ENCODE measurements at places on chromosomes 16 and 17. TPM values are rescaled to one million over a fixed set of nuclear protein-coding genes. Genes with fewer than 3 reads are reported as not detected.
A peak's percentile ranks its signal among the peaks of the same experiment; 100 is the strongest.

DNA sequence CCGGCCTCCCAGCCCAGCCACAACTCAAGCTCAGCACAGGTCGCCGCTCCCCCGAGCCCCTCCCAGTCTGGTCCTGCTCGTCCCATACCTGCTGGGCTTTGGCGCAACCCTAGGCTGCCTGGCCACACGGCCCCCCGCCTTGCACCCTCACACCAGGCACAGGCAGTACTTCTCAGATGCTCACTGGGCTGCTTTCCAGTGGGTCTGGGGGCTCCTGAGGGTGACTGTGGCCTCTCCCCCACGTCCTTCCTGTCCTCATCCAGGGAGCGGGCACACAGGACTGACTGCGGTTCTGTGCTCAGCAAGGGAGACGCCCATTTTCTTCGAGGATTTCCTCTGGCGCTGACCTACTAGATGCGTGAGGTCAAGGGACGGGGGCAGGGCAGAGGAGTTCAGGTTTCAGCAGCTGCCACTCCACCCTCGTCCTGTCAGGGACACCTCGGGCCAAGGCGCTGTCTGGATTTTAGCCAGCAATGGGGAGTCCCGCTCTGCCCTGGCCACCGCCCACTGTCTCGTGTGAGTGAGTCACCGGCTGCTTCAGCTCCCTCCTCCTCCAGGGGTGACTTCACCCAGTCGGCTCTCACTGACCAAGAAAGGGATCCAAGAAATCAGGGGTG lies 115.8 kb downstream of the NPIPB11 start:
- peaks cover 7% of the 10 kb centered on the region for H3K4me1 ChIP-seq
- DNase-seq = peak; percentile 79
- no peaks in the 10 kb centered on the region for H3K27me3 ChIP-seq
- H3K4me3 ChIP-seq = no peak overlapping the region
- no peaks in the 10 kb centered on the region for H3K36me3 ChIP-seq

GRCh38 chr16:526181-527014 lies 1.1 kb upstream of the CAPN15 start:
- DNase-seq = peak; percentile 70
- 0 out of 2 replicates have a peak, but pooled peaks cover 1% of the 10 kb centered on the region for H3K36me3 ChIP-seq
- H3K4me3 ChIP-seq = peak overlapping the region; percentile 76
- H3K4me1 ChIP-seq = peaks cover 9% of the 10 kb centered on the region
- peak overlapping the region; percentile 70 for H3K27ac ChIP-seq

- no peak overlapping the region for H3K27ac ChIP-seq
- no peak for DNase-seq
- H3K27me3 ChIP-seq = no peaks in the 10 kb centered on the region
- no peaks in the 10 kb centered on the region for H3K4me1 ChIP-seq
Measured at GRCh38 chr17:63223212-63223911, 222.7 kb downstream of the CYB561 start.

GRCh38 chr16:6576606-6577005 lies 756.0 kb upstream of the RBFOX1 start:
- no peak overlapping the region for H3K4me3 ChIP-seq
- DNase-seq = no peak
- no peaks in the 10 kb centered on the region for H3K4me1 ChIP-seq
- H3K36me3 ChIP-seq = no peaks in the 10 kb centered on the region
- no peaks in the 10 kb centered on the region for H3K27me3 ChIP-seq
- no peak overlapping the region for H3K27ac ChIP-seq

- H3K36me3 ChIP-seq = no peaks in the 10 kb centered on the region
- no peak overlapping the region for H3K27ac ChIP-seq
- 0 out of 2 replicates have a peak, but pooled peaks cover 8% of the 10 kb centered on the region for H3K4me1 ChIP-seq
- no peak for DNase-seq
Measured at GRCh38 chr17:67671493-67671892, 46.2 kb upstream of the NOL11 start.

DNA sequence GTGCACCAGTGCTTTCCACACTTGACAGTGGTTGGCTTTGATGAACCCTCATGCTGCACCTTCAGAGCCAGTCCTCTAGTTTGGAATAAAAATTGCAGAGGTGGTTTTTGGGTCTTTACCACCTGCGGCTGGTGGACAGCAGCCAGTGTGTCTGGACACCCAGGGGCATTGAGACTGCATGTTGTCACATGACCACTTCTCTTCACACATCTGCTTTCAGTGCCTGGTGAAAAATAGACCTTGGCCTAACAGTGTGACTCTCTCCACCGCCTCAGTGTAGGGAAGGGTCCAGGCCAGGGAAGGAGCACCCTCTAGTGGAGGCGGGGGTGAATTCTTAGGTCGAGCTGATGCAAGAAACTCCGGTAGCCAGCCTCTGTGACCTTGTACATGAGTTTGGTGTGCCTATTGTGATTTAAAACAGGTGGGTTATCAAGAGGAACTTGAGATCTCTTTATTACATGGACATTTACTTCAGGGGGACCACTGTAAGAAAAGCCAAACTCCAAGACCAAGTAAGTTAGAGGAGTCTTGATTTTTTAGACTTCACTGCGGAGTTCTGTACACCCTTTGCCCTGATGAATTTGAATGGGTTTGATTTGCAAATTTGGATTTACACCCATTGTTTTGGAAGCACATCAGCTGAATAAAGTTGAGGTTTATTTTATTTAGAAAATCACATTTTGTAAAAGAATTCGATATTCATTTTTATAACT lies 17.9 kb downstream of the GOSR2 start:
- H3K4me1 ChIP-seq = peaks cover 18% of the 10 kb centered on the region
- H3K36me3 ChIP-seq = peaks cover 6% of the 10 kb centered on the region
- peak overlapping the region; percentile 53 for H3K27ac ChIP-seq
- H3K27me3 ChIP-seq = no peaks in the 10 kb centered on the region
- H3K4me3 ChIP-seq = no peak overlapping the region

- DNase-seq = no peak
- H3K27ac ChIP-seq = no peak overlapping the region
- H3K4me3 ChIP-seq = no peak overlapping the region
- H3K27me3 ChIP-seq = no peaks in the 10 kb centered on the region
Measured at GRCh38 chr16:13335879-13336278, 434.5 kb downstream of the SHISA9 start.

GRCh38 chr17:50451943-50452629 lies 16.6 kb downstream of the CHAD start:
- no peaks in the 10 kb centered on the region for H3K27me3 ChIP-seq
- no peak overlapping the region for H3K27ac ChIP-seq
- H3K36me3 ChIP-seq = 0 out of 2 replicates have a peak, but pooled peaks cover 3% of the 10 kb centered on the region
- peaks cover 19% of the 10 kb centered on the region for H3K4me1 ChIP-seq
- no peak overlapping the region for H3K4me3 ChIP-seq

DNA sequence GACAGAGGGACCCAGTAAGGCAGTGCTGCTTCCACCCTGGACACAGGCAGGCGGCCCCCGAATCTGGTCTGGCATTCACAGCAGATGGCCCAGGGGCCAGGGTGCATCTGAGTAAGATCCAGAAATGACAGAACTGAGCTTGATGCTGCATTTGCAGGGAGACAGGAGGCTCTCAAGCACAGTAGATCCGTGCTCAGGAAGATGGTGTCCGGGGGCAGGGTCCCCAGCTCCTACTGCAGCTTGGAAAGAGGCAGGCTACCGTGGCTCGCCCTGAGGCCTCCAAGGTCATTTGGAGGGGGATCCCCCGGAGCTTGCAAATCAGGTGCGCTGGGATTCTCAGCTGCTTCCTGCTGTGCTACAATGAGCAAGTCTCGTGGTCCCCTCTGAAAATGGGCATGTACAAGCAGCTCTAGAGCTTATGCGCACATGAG lies 2.2 kb downstream of the C16orf95 start:
- H3K27ac ChIP-seq = no peak overlapping the region
- no peak for DNase-seq
- no peak overlapping the region for H3K4me3 ChIP-seq
- H3K4me1 ChIP-seq = peaks cover 6% of the 10 kb centered on the region

DNA sequence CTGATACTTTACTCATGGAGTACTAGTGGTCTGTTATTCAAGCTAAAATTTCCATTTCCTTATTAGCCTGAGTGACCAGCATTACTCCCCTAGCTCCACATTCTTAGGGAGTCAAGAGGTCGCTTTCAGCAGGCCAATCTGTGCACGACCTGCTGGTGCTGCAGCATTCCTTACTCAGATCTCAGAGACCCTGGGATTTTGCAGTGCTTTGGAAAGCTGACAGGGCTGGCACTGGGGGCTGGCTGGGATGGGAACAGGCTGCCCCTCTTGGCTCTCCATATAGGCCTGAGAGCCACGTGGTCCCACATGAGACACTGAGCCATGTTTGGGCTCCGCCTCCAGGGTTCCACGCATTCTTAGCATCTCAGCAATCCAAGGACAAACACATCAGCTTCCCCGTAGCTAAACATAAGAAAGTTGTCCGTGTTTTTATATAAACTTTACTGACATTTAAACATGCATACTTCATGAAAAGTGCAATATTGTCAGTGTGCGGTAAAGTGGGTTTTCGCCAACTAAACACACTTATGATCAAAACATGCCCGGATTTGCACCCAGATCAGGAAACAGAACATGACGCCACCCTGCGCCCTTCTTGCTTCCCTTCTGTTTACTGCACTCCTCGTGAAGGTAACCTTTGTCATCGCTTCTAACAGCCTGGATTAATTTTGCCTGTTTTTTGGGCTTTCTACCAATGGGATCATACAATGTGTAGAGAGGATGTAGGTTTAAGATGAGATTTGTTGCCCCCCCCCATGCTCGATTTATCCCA lies 254.5 kb upstream of the CACNG5 start:
- H3K4me1 ChIP-seq = peaks cover 44% of the 10 kb centered on the region
- no peaks in the 10 kb centered on the region for H3K27me3 ChIP-seq
- peak; percentile 72 for DNase-seq
- no peaks in the 10 kb centered on the region for H3K36me3 ChIP-seq
- H3K27ac ChIP-seq = peak overlapping the region; percentile 83
- H3K4me3 ChIP-seq = no peak overlapping the region

DNA sequence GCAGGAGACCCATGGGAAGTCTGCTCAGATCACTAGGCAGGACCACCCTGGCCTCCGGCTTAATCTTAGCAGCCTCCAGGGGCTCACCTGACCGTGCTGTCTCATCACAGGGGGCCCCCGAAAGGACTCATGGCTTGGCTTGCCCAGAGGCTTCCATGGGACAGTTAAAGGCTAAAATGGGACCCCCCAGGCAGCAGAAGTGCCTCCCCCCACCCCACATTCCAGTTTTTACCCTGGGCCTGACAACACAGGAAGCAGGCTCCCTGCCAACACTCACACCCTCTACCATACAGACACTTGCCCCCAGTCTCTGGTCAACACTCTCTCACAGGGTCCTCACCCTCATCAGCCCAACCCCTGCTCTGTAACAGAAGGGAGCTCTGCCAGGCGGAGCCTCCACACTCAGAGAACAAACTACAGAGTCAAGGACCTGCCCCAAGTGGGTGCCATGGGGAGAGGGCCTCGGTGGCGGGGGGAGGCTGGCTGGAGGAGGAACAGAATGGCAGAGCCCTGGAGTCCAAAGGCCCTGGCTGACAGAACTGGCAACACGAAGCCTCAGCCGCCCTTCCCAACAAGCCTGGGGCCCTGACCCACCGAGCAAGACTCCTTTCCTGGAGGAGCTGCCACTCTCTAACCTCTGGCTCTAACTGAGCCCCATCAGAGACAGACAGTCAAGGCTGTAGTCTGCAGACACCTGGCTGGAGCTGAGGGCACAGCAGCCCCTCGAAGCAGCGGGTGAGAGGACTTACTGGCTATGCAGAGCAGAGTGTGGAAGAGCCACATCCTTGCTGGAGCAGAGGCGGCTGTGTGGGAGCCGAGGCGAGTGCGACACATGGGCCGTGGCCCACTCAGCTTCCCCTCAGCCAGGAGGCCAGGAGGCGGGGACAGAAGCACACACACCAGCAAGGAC lies at the start of gene ITGAE:
Gene ITGAE (minus strand): TSS at position 827 of the 910 bp plus-strand sequence. CDS start 44 bp downstream, at position 783.
- no peak for DNase-seq
- no peaks in the 10 kb centered on the region for H3K27me3 ChIP-seq
- no peak within 1 kb of the TSS for H3K27ac ChIP-seq
- H3K4me1 ChIP-seq = no peaks in the 10 kb centered on the region
- H3K36me3 ChIP-seq = no peaks in the 10 kb centered on the region
- no peak within 1 kb of the TSS for H3K4me3 ChIP-seq

DNA sequence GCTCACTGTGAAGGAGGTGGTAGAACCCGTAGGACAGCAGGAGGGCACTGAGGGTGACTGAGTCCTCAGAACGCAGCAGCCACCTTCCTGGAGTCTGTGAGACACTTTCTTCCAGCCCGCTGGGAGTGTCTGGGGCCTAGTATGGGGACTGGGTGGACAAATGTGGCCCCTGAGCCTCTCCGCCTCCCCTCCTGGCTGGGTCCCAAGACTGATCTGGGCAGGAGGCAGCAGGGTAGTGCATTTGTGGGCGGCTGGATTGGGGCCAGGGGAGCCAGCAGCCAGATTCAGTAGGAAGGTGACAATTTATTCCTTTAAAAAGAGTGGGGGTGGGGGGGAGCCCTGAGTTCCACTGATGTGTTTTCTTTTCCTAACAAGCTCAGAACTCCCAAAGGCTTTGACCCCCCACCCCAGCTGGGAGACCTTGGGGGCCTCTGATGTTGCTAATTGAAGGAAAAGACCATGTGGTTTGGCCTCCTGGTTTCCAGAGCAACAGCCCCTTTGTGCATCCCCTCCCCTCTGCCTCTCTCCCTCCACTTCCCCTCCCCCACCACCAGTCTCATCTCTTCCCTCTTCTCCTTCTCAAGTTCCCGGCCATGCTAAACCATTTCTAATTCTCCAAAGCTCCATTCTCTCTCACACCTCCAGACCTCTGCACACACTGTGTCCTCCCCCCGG lies 4.4 kb downstream of the CLEC19A start:
- no peaks in the 10 kb centered on the region for H3K27me3 ChIP-seq
- H3K4me3 ChIP-seq = no peak overlapping the region
- no peaks in the 10 kb centered on the region for H3K36me3 ChIP-seq
- H3K4me1 ChIP-seq = no peaks in the 10 kb centered on the region
- no peak for DNase-seq
- H3K27ac ChIP-seq = no peak overlapping the region

DNA sequence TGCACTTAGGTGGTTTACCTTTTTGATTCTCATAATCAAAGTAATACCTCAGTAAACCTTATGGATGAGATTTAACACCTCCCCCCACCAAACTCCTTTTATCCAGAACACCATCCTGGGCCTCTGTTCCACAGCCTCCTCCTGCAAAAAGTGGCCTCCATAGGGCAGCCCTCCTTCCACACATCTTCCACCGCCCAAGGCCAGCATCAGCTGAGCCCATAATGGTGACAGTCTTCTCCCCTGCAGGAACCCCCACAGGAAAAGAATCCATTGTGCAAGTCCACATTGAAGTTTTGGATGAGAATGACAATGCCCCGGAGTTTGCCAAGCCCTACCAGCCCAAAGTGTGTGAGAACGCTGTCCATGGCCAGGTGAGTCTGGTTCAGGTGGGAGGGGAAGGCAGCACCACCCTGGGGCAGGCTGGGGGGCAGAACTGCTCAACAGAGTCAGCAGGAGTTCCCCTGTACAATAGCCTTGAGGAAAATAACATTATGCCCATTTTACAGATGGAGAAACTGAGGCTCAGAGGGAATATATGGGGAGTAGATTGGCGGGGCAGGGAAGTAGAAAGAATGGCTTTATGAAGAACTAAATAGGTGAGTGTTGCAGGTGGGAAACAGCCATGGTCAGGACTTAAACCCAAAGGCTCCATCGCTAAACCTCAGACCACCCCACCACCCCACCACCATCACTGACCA lies 29.2 kb upstream of the BEAN1 start:
- H3K4me1 ChIP-seq = no peaks in the 10 kb centered on the region
- H3K36me3 ChIP-seq = no peaks in the 10 kb centered on the region
- no peak overlapping the region for H3K27ac ChIP-seq
- DNase-seq = no peak

The FN3K gene
- 55.7 TPM for total RNA-seq

The AOC3 gene
- 0.49 TPM for total RNA-seq

Data from Caco-2 (cell line).